Fibroblast of skin of back (primary cell): ENCODE measurements at places on chromosomes 6 and 20.
A peak's percentile ranks its signal among the peaks of the same experiment; 100 is the strongest.

- DNase-seq: peak; percentile 3
These were observed 26.1 kb upstream of the RIPPLY2 start for GRCh38 chr6:83827050-83827449.

GRCh38 chr6:168415098-168415992, 25.6 kb upstream of the SMOC2 start:
- DNase-seq: no peak

DNA sequence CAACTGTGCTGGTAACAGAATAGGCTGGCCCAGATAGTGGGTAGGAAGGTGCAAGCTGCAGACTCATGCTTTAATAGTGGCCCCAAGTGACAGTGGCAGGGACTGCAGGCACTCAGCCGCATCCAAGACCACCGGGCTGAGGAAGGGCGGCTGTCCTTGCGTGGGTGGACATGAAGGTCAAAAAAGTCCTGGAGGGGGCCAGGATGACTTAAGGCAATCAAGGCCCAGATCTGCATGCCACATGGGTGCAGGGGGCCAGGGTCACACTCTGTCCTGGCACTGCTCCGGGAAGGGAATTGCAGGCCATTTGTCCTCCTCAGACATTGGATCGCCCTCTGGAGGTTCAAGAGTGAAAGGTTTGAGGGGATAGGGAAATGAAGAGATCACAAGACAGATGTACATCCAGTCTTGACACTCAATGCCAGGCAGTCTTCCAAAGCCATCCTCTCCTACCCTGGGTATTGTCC, 10.4 kb upstream of the VNN2 start:
- no peak for DNase-seq

DNA sequence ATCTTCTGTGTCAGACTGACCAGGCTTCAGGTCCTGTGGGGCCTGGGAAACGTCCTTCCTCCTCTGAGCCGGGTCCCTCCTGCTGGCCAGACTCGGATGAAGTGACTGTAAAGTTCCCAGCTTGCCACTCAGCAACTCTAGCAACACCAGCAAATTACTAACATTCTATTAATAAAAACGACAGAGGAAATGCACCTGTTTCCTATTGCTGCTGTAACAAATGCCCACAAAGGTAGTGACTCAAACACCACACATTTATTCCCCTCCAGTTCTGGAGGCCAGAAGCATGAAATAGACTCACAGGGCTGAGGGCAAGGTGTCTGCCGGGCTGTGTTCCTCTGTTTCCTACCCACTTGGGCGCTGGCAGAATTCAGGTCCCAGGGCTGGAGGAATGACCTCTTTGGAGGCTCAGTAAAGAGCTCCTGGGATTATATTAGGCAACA, 48.8 kb downstream of the CTCFL start:
- DNase-seq: no peak

GRCh38 chr6:103107985-103108384, 1714.5 kb downstream of the GRIK2 start:
- DNase-seq: no peak

DNA sequence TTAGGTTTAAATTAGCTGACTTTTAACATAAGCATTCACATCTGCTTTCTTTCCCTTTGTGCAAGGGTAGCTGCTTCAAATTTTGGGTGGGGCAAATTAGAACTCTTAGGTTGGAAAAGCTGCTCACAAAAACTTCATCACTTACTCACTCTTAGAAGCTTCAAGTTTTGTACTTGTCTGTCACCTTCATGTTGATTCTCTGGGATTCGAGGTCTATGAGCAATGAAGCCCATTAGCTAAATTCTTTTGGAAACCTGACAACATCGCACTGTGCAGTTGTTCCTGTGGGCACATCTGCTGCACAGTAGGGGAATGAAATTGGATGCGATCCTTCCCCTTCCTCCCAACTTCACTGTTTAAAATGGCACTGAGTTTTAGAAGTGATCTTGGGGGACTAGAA, 156.1 kb downstream of the UBE3D start:
- DNase-seq: no peak

DNA sequence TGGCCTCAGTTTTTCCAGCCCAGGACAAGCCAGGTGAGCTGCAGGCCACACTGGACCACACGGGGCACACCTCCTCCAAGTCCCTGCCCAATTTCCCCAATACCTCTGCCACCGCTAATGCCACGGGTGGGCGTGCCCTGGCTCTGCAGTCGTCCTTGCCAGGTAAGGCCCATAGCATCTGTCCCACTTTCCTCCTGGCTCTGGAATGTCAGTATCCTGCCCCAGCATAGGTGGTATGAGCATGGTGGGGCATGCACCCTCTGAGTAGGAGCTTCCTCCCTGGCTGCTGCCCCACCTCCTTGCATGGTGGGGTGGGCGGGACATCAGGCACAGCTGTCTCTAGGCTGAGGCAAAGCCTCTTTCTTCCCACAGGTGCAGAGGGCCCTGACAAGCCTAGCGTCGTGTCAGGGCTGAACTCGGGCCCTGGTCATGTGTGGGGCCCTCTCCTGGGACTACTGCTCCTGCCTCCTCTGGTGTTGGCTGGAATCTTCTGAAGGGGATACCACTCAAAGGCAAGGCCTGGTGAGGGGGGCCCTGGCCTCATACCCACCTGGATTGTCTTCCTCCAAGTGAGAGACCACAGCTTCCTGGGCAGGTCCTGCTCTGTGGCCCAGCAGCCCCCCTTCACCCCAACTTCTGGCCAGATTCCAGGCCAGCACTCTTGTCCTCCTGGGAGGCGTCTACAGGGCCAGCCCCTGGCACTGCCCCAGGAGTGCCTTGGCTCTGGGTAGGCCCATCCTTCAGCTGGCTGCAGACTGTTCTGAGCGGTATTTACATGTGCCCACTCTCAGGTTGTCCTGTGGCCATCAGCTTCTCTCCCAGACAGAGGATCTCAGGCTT, 9.1 kb downstream of the PI16 start:
- DNase-seq: no peak

GRCh38 chr6:160275511-160276003, 16.9 kb upstream of the SLC22A2 start:
- DNase-seq: no peak

- DNase-seq: peak; percentile 35
These were observed 77.9 kb upstream of the BMP5 start for GRCh38 chr6:55953335-55953734.

DNA sequence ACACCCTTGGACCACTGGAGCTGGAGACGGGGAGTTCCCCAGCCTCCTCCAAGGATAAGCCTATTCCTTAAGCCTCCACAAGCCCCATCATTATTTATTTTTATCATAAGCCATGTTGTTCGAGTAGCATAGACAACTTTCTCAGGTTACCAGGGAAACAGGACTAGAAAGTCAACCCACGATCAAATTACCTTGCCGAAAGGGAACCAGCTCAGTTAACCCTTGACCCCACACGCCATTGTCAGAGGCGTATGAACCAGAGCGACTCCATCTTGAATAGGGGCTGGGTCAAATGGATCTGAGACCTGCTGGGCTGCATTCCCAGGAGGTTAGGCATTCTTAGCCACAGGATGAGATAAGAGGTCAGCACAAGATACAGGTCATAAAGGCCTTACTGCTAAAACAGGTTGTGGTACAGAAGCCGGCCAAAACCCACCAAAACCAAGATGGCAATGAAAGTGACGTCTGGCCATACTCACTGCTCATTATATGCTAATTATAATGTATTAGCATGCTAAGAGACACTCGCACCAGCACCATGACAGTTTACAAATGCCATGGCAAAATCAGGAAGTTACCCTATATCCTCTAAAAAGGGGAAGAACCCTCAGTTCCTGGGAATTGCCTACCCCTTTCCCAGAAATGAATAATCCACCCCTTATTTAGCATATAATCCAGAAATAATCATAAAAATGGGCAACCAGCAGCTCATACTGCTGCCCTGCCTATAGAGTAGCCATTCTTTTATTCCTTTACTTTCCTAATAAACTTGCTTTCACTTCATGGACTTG, 22.4 kb downstream of the SYNJ2 start:
- no peak for DNase-seq

GRCh38 chr6:169407325-169407724, 153.7 kb upstream of the THBS2 start:
- no peak for DNase-seq

DNA sequence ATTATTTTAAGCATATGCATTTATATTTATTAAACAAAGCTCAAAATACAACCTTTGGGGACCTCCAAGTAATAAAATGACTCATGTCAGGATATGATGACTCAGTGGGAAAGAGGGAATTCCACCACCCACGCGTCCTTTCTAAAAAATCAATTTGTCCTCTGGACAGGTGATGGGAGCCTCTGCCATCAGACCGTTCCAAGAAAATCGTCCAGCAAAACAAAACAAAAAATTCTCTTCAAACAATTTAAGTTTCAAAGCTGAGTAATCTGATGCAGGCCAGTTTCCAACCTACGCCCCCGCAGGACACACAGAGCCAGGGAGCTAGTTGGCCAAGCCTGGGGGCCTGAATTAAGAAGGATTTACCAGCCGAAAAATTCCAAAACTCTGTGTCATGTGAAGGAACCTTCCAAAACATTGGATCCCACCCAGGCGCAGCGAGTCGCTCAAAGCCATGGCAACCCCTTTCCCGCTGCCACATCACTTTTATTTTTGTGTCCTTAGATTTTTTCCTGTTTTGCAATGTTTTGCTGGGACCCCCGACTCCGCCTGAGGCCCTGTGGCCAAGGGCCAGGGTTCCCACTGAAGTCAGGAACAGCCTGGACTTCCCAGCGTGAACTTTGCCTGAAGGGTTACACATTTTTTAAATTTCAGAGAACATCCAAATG, 95.3 kb downstream of the NFATC2 start:
- peak; percentile 98 for DNase-seq

GRCh38 chr20:12098421-12098820, 180.7 kb downstream of the BTBD3 start:
- no peak for DNase-seq

DNA sequence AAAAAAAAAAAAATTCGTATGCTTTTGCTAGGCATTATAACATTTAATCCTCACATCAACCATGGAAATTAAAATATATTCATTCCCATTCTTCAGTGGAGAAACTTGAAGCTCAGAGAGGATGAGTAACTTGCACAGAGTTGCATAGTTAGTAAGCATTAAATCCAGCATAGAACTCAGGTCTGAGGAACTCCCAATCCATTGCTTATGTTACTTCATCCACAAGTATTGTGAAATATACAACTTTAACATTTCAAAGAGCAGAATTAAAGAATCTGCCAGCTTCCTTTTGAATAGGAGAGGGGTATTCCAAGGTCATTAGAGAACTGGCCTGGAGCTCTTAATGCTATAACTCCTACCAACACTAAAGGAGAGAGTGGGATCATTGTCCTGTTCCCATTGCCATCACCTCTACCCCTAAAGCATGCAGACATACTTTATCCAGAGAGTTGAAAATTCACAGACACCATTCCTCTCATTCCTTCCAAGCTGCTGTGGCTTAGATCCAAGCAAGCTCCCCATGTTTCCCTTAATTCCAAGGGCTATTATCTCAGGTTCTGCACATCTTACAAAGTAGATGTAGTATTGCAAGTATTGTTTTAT, 91.9 kb downstream of the FLRT3 start:
- peak; percentile 5 for DNase-seq

- DNase-seq: no peak
These were observed 30.2 kb downstream of the TMX4 start for GRCh38 chr20:7989379-7989778.

- no peak for DNase-seq
These were observed 3.2 kb downstream of the ZMYND8 start for GRCh38 chr20:47353239-47353691.

DNA sequence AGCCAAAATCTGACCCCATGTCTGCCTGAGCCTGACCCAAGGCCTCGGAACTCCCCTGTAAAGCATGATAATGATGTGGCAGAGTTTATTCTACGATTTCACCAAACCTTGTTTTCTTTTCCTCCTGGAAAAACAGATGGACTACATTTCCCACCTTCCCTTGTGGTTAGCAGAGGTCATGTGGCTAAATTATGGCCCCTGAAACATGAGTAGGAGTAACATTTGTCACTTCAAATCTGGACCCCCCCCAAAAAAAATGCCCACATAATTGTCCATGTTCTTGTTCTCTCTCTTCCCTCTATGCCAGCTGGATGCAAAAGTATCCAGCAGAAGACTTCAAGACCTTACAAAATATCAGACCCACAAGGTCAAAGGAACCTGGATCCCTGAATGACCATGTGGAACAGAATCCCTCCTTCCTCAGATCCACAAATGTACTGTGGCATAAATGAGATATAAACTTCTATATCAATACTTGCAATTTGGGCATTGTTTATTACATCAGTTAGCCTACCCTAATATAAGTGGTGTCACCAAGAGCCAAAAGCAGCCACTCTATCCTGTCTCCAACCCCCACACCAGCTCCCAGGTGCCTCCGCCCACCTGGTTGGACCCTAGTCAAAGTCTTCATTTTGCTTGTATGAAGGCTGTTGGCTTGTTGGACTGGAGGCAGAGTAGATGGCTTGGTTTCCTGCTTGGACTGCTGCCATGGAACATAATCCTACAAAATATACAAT, 1.4 kb downstream of the C20orf96 start:
- DNase-seq: no peak

- no peak for DNase-seq
These were observed 1.3 kb upstream of the BPIFA2 start for GRCh38 chr20:33166533-33167113.

GRCh38 chr6:21900730-21901129, 307.2 kb downstream of the SOX4 start:
- DNase-seq: peak; percentile 49

DNA sequence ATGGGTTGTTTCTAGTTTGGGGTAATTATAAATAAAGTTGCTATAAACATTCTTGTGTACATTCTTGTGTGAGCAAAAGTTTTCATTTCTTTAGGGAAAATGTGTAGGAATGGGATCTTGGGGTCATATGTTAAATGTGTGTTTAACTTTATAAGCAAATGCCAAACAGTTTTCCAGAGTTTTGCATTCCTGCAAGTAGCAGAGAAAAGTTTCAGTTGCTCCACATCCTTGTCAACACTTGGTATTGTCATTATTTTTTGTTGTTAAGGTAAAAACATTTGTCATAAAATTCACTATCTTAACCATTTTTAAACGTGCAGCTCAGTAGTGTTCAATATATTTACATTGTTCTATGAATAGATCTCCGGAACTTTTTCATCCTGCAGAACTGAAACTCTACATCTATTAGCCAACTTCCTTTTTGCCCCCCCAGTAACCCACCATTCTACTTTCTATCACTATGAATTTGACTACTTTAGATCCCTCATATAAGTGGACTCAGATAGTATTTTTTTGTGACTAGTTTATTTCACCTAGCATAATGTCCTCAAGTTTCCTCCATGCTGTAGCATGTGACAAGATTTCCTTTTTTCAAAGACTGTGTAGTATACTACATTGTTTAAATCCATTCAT, 48.4 kb downstream of the PHACTR2 start:
- no peak for DNase-seq

DNA sequence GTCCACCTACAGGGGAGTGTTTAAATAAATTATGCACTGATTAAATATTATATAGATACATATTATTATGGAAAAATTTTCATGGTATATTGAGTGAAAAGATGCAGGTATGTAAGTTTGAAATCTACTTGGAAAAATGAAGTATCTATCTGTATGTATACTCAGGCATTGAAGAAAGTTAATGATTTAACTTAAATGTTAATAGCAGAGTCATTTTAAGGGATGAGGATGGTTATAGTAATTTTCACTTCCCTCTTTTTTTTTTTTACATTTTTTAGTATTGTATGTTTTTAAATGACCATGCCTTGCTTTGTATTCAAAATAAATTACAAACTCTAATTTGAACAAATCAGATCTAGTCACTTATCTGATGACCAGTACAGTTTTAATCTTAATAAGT, 43.2 kb upstream of the NOTCH4 start:
- no peak for DNase-seq

- no peak for DNase-seq
These were observed 44.6 kb upstream of the SEC63 start for GRCh38 chr6:108002365-108003221.

GRCh38 chr6:85129881-85130280, 320.0 kb upstream of the NT5E start:
- peak; percentile 71 for DNase-seq

GRCh38 chr6:26383624-26384417, 913 bp downstream of the BTN2A2 start:
- peak; percentile 65 for DNase-seq
